ENCODE measurements at places on chromosomes 16 and 17.
A peak's percentile ranks its signal among the peaks of the same experiment; 100 is the strongest.

GRCh38 chr17:33639103-33639880, 346.2 kb upstream of the ASIC2 start:
- DNase-seq = no peak

DNA sequence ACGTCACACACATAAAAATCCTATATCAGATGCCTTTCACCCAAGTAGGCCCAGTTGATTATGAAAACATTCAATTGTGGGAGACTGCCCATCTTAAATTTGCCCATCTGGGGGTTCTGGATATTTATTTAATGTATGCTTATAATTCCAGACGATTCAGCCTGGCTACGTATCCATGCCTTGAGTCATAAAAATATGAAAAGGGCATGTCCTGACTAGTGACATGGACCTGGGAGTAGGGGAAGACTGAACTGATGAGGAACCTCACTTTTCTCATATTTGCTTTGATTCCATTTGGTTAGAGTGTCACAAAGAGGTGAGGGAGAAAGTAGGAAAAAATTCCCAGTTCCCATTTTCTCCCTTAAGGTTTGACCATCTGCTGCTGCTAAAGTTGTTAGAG, 122.5 kb upstream of the GNAO1 start:
- DNase-seq = no peak

- DNase-seq = no peak
Observed at GRCh38 chr17:67435786-67436185, 58.7 kb downstream of the PITPNC1 start.

GRCh38 chr16:19744670-19745069, 26.6 kb downstream of the IQCK start:
- DNase-seq = no peak

GRCh38 chr17:50764734-50765149, 2.6 kb downstream of the ANKRD40CL start:
- peak; percentile 89 for DNase-seq

All from esophagus muscularis mucosa (tissue), 4 donors.